ENCODE measurements at places on chromosomes 4 and X.

GRCh38 chr4:69718396-69719271 is 41.8 kb downstream of the SULT1B1 start:
- no peak for DNase-seq

- DNase-seq: no peak
These were observed 304.1 kb upstream of the TECRL start for GRCh38 chr4:64713256-64713840.

GRCh38 chr4:136036744-136037143 is 1495.5 kb downstream of the PCDH18 start:
- DNase-seq: no peak

DNA sequence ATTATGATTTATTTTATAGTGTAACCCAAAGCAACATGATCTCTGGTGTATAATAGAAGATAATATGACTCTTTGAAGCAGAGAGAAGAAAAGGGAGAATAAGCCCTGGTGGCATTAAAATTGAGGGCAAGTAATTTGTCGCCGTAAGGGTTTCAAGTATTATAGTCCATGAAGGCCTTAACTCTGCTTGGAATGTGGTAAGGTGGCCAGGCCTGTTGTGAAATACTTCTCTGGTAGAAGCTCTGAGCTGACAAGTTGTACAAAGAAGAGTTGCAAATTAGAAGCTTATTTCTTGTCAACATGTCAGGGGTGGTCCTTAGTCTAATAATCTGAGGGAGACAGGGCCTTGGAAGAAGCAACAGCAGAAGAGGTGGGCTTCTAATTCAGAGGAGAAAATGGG is 151.7 kb upstream of the HHIP start:
- DNase-seq: no peak

- DNase-seq: no peak
These were observed 1.2 kb downstream of the BCORL1 start for GRCh38 chrX:129983575-129984110.

Measured in stimulated activated CD4-positive, alpha-beta T cell treated with anti-CD3 and anti-CD28 coated beads, Interleukin-15, amount 100 ng/mL, for 1 hour (primary cell).